Trophoblast cell (in vitro differentiated cells and primary cell): ENCODE measurements at places on chromosomes 7 and 10.

DNA sequence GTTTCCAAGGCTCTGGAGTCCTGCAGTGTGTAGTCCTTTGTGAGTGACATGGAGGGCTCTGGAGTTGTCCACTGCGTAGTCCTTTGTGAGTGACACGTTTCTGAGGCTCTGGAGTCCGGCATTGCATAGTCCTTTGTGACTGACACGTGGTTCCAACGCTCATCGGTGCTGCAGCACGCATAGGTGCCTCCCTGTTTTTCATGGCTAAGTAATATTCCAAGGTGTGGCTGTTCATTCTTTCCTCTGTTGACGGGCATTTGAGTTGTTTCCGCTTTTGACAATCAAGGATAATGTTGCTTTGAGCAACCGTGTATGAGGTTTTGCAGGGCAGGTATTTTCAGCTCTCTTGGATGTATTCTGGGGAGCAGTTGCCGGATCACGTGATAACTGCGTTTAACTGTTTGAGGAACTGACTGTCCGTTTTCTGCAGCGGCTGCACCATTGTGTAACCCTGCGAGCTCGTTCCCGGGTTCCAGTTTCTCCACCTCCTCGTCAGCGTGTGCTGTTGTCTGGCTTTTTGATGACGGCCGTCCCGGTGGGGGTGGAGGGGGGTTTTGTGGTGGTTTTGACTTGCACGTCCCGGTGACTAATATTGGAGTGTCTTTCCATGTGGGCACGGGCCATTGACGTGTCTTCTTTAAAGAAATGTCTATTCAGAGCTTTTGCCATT lies 21.1 kb downstream of the FAM20C start:
- no peaks in the 10 kb centered on the region for H3K36me3 ChIP-seq
- H3K27ac ChIP-seq = no peak overlapping the region
- H3K27me3 ChIP-seq = no peaks in the 10 kb centered on the region
- H3K4me3 ChIP-seq = no peak overlapping the region

DNA sequence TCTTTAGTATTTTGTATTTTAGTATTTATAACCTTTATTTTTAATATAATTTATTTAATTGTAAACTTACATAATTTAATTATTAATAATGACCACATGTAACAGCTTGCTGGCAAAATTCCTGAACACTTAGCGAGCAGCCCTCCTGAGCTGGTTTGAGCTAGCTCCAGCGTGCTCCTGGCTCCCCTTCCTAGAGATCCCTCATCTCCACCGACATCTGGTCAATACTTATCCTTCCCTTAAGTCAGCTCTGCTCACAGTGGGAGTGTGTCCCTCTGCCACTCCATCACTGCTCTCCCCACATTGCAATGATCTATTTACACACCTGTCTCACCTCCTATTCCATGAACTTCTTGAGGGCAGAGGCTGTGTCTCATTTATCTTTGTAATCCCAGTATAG lies 20.6 kb upstream of the TBXAS1 start:
- no peak overlapping the region for H3K27ac ChIP-seq
- H3K4me3 ChIP-seq = no peak overlapping the region
- no peaks in the 10 kb centered on the region for H3K27me3 ChIP-seq
- H3K4me1 ChIP-seq = no peaks in the 10 kb centered on the region
- no peak for DNase-seq

DNA sequence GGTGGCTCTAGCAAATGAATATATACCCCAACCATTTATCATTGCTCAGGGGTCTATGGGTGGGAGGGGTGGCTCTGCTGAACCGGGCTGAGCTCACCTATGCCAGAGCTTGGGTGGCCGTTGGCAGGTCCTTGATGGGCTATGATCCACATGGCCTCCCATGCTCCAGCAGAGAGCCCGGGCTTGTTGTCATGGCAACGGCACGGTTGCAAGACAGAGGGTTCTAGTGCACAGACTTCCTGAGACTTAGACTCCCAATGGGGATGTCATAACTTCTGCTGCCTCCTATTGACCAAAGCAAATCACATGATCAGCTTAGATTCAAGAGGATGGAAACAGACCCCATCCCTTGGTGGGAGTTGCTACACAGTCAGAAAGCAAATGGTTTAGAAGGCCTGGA lies 36.4 kb upstream of the CARD11 start:
- no peak overlapping the region for H3K27ac ChIP-seq
- no peaks in the 10 kb centered on the region for H3K27me3 ChIP-seq
- no peak overlapping the region for H3K4me3 ChIP-seq
- no peaks in the 10 kb centered on the region for H3K4me1 ChIP-seq
- no peak for DNase-seq
- H3K36me3 ChIP-seq = no peaks in the 10 kb centered on the region

DNA sequence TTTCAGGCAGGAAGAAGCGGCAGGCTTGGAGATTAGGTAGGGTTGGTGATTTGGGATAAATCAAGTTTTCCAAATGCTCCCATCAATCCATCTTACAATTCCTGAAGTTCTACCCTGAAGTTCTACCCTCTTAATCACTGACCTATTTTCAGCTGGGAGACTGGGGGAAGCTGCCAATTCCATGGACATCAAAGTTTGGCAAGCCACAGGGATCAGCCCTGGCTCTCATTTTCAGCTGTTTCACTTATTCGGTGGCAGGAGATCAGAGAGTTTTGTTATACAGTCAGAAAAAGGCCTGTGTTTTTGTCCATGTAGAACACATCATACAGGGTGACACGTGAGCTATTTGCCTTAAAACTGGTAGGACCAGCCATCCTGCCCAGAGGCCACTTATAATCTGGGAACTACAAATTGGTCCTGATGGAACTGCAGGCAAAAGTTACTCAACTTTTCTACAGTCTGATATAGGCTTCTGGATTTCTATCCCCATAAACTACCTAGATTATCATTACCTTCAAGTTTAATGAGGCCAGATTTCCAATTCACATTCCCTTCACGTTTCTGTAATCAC lies 112.9 kb upstream of the ZNF746 start:
- no peak overlapping the region for H3K27ac ChIP-seq
- no peaks in the 10 kb centered on the region for H3K4me1 ChIP-seq
- peaks cover 66% of the 10 kb centered on the region for H3K36me3 ChIP-seq
- H3K4me3 ChIP-seq = no peak overlapping the region
- DNase-seq = no peak

GRCh38 chr10:35641676-35642034 lies 441 bp downstream of the FZD8 start:
- DNase-seq = peak; percentile 41
- peak overlapping the region; percentile 87 for H3K4me3 ChIP-seq
- H3K27ac ChIP-seq = peak overlapping the region; percentile 83
- peaks cover 2% of the 10 kb centered on the region for H3K27me3 ChIP-seq

DNA sequence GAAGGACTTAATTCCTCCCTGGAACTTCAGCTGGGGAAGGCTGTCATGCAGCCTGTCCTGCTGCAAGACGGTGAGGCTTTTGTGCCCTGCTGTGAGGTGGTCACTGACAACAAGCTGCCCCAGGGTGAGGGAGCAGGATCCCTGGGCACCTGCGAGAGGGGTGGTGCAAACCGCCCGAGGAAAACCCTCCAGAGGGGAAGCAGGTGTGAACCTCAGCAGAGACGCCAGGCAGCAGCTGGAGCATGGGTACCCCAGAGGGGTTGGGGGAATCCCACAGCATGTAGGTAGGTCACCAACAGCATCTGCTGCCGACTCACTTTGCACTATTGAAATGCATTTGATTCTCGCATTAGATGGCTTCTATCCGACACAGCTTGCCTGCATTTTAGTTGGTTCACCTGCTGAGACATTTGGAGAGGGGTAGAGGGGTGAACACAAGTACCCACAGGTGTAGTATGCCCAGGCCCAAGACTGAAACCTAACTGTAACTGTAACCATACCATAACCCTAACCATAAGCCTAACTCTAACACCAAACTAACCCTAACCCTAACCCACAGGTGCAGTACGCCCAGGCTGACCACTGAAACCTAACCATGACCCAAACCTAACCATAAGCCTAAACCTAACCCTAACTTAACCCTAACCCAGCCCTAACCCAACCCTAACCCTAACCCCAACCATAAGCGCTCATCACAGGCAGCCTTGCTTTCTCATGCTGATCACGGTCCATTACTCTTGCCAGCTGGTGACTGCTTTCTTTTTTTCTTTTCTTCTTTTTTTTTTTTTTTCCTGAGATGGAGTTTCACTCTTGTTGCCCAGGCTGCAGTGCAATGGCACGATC lies 85.9 kb downstream of the ELFN1 start:
- no peaks in the 10 kb centered on the region for H3K27me3 ChIP-seq
- H3K36me3 ChIP-seq = no peaks in the 10 kb centered on the region
- no peak overlapping the region for H3K27ac ChIP-seq
- no peak overlapping the region for H3K4me3 ChIP-seq
- H3K4me1 ChIP-seq = no peaks in the 10 kb centered on the region
- DNase-seq = no peak

GRCh38 chr7:87223666-87224065 lies 4.1 kb upstream of the TMEM243 start:
- no peak overlapping the region for H3K4me3 ChIP-seq
- DNase-seq = no peak
- H3K27me3 ChIP-seq = peaks cover 2% of the 10 kb centered on the region
- no peaks in the 10 kb centered on the region for H3K36me3 ChIP-seq
- peaks cover 2% of the 10 kb centered on the region for H3K4me1 ChIP-seq

DNA sequence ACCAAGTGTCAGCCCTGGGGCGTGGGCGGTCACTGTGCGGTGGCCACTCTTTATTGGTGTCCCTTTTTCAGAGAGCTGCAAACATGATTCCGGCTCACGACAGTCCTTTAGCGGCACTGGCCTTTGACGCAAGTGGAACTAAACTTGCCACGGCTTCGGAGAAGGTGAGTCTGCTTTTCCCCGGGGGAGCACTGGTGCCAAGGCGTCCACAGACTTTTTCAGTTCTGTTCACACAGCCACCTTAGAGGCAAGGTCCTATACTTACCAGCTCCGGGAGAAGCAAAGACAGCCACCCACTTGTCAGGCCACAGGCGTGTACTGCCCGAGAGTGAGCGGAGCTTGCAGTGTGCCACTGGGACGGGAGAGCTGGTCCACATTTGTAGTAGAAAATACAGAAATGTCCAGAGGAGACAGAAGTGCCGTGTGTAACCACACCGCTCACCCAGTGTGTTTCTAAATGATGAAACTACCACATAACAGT lies 27.9 kb downstream of the WIPI2 start:
- H3K27me3 ChIP-seq = no peaks in the 10 kb centered on the region
- no peak overlapping the region for H3K4me3 ChIP-seq
- DNase-seq = no peak
- no peaks in the 10 kb centered on the region for H3K4me1 ChIP-seq

GRCh38 chr7:33040803-33041516 lies 21.6 kb downstream of the NT5C3A start:
- no peak overlapping the region for H3K27ac ChIP-seq
- H3K27me3 ChIP-seq = no peaks in the 10 kb centered on the region
- H3K4me1 ChIP-seq = no peaks in the 10 kb centered on the region
- no peak overlapping the region for H3K4me3 ChIP-seq
- DNase-seq = peak; percentile 60

- no peaks in the 10 kb centered on the region for H3K4me1 ChIP-seq
- H3K27ac ChIP-seq = no peak overlapping the region
- H3K36me3 ChIP-seq = peaks cover 21% of the 10 kb centered on the region
- no peaks in the 10 kb centered on the region for H3K27me3 ChIP-seq
- H3K4me3 ChIP-seq = no peak overlapping the region
Measured at GRCh38 chr10:99709480-99710229, 22.3 kb downstream of the COX15 start.

- H3K27me3 ChIP-seq = no peaks in the 10 kb centered on the region
- no peaks in the 10 kb centered on the region for H3K4me1 ChIP-seq
- no peak overlapping the region for H3K4me3 ChIP-seq
- DNase-seq = no peak
- no peaks in the 10 kb centered on the region for H3K36me3 ChIP-seq
Measured at GRCh38 chr10:112352044-112352443, 21.9 kb upstream of the ACSL5 start.

- no peaks in the 10 kb centered on the region for H3K36me3 ChIP-seq
- H3K4me1 ChIP-seq = no peaks in the 10 kb centered on the region
- H3K27ac ChIP-seq = no peak overlapping the region
- no peak for DNase-seq
Measured at GRCh38 chr7:33918438-33919143, 13.3 kb downstream of the BMPER start.

GRCh38 chr7:47281966-47282643 lies 299.8 kb downstream of the TNS3 start:
- H3K4me1 ChIP-seq = peaks cover 15% of the 10 kb centered on the region
- H3K27me3 ChIP-seq = no peaks in the 10 kb centered on the region
- no peak overlapping the region for H3K27ac ChIP-seq
- no peak overlapping the region for H3K4me3 ChIP-seq

DNA sequence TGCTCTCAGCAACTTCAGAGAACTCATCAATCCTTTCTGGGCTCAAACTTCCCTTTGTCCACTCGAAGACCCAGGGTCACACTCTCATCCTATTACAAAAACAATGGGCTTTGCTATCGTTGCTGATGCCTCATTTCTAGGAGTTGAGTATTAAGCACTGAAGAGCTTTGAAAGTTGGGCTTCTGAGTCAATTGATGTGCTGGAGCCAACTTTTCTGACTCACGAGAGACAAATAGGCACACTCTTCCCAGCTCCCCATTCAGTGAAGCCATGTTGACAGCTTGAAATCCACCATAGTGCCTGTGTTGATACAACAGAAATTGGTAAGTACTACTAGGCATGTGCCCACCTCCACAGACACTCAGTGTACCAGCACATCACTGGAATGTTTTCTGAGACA lies 97.5 kb upstream of the PRSS58 start:
- H3K4me3 ChIP-seq = peak overlapping the region; percentile 20
- no peaks in the 10 kb centered on the region for H3K27me3 ChIP-seq
- no peaks in the 10 kb centered on the region for H3K4me1 ChIP-seq
- no peaks in the 10 kb centered on the region for H3K36me3 ChIP-seq
- DNase-seq = no peak
- H3K27ac ChIP-seq = no peak overlapping the region

DNA sequence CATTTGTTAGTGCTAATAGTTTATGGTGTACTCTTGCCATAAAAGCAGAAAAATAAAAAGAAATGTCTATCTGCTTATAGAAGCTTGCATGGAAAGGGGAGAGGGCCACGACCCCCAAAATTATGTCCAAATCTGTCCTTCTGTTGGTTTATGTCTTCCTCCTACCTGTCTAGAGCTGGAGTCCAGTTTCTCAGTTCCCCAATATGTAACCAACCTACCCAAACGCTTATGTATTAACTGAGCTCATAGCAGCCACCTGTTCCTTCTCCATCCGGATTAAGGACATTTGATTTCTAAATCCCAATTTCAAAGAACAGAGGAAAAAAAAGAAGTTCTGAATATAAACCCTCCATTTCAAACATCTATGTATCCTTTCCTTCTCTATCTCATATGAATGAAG lies 30.3 kb upstream of the TPK1 start:
- no peak overlapping the region for H3K27ac ChIP-seq
- H3K27me3 ChIP-seq = no peaks in the 10 kb centered on the region
- no peaks in the 10 kb centered on the region for H3K36me3 ChIP-seq
- H3K4me1 ChIP-seq = no peaks in the 10 kb centered on the region
- H3K4me3 ChIP-seq = no peak overlapping the region
- DNase-seq = no peak

GRCh38 chr10:24427678-24428409 lies 218.9 kb downstream of the KIAA1217 start:
- peaks cover 16% of the 10 kb centered on the region for H3K36me3 ChIP-seq
- H3K4me1 ChIP-seq = peaks cover 12% of the 10 kb centered on the region
- no peak overlapping the region for H3K27ac ChIP-seq
- H3K27me3 ChIP-seq = no peaks in the 10 kb centered on the region
- DNase-seq = peak; percentile 82
- H3K4me3 ChIP-seq = peak overlapping the region; percentile 15
